ENCODE measurements at places on chromosomes 16 and 17.

- no peak for DNase-seq
These were observed 20.6 kb downstream of the NPTX1 start for GRCh38 chr17:80455784-80456183.

GRCh38 chr17:69466905-69467667 is 52.6 kb downstream of the MAP2K6 start:
- peak; percentile 34 for DNase-seq

- DNase-seq = no peak
These were observed 439.5 kb downstream of the CA10 start for GRCh38 chr17:51718983-51719382.

GRCh38 chr17:64698725-64699124 is 36.6 kb upstream of the SMURF2 start:
- no peak for DNase-seq

GRCh38 chr17:31389657-31390381 is 1.7 kb upstream of the RAB11FIP4 start:
- no peak for DNase-seq

GRCh38 chr16:64933885-64934284 is 188.0 kb downstream of the CDH11 start:
- DNase-seq = no peak

- no peak for DNase-seq
These were observed 130.9 kb upstream of the FOXF1 start for GRCh38 chr16:86379505-86379846.

- DNase-seq = peak; percentile 97
These were observed 35.1 kb upstream of the CDRT4 start for GRCh38 chr17:15502369-15503112.

DNA sequence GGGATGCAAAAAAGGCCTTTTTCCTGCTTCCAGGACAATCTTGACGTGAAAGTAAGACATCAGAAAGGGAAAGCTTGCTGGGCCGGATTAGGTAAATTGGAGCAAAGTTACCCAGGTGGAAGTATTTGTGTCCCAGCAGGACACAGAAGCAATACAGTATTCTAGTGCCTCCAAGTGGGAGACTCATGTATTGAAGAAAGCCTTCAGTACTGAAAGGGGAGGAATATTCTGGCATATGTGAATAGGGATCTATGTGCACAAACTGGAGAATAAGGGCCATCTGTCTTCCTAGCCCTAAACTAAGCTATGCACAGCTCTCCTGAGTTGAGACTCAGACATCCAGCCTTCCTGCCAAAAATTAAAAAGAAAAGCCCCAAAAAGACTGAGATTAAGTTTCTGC is 327.3 kb upstream of the CDH8 start:
- DNase-seq = no peak

DNA sequence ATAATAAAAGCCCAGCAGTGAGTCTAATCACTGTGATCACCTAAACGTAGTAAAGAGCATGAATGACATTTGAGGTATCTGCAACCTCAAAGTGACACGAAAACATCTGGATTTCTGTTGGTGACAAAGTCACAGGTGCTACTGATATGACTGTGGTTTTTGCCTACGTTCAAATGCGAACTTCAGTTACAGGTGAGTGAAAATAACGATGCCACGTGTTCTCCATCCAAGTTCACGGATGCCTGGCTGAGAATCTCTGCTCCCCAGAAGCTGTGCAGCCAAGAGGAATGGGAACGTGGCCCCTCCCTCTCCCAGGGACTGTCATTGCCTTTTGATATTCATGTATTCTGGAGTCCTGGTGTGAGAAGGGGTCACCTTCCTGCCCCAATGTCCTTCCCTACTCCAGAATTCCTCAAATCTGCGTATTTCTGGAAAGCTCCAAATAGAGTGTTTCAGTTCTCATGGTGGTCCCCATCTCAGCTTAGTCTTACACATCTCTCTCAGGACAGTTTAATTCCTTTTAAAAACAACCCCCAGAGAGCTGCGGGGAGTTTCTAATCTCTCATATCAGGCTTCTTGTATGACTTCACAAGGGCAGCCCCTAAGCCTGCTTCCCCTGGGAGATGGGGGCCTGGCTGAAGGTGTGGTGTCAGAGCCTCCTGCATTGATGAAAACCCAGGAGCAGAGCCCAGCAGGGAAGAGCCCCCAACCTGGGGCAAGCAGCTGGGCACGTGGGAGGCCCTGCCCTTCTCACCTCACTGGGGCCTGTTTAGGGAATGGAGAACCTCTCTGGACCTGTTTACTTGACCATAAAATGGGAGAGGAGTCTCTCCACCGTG is 25.8 kb downstream of the PIK3R5 start:
- DNase-seq = no peak

DNA sequence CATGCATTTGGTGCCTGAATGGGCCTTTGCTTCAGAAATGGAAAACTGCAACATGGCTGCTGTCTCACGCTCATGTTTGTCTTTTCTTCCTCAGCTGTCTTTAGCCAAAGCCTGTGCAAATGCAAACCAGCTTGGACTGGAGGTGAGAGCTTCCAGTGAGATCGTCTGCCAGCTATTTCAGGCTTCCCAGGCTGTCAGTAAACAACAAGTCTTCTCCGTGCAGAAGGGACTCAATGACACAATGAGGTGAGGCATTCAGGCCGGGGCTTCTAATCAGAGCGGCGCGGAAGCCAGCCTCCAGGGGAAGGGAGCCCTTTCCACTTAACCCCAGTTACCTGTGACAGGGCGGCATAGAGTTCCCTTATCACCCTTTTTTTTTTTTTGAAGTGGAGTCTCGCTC is 14.3 kb downstream of the CCNF start:
- DNase-seq = no peak

DNA sequence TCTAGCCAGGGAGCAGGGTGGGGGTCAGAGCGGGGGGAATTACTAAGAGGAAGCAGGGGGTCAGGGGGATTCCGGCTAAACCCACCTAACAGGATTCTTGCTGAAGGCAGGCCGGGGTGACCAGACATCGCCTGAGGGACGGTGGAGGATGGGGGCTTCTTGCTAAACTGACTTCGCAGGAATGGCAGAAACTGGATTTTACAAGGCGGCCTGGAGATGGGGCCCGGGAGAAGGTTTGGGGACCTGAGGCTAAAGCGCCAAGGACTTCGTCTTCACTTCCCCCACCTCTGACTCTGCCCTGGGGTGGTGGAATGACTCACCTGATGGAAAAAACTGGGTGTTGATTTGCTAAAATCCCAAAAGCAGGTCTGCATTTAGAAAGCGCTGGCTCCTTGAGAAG is 23.5 kb downstream of the LGALS3BP start:
- DNase-seq = no peak

DNA sequence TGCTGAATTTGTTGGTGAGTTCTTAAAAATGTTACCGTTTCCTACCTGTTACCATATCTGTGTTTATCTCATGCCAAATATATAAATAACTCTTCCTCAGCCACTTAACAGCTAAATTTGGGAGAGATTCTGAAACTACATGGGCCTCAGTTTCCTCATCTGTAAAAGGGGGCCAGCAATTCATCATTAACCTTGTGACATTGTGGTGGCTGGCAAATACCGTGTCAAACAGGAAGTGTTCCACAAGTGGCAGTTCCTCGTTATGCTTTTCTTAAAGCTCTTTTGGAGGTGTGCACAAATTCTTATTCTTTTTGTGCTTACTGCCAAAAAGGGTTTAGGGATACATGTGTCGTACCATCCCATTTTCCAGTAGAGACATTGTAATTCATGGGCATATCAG is 220.4 kb upstream of the CACNG5 start:
- DNase-seq = no peak

- no peak for DNase-seq
These were observed 503.5 kb downstream of the HAPSTR1 start for GRCh38 chr16:9594946-9595345.

DNA sequence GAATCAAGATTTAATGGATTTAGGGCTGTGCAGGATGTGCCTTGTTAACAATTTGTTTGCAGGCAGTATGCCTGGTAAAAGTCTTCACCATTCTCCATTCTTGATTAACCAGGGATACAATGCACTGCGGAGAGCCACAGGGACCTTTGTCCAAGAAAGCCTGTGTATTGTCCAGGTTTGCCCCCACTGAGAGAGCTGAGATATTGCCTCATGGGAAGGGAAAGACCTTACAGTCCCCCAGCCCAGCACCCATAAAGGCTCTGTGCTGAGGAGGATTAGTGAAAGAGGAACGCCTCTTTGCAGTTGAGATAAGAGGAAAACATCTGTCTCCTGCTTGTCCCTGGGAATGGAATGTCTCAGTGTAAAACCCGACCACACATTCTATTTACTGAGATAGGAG is 2169.6 kb downstream of the TP53TG3F start:
- no peak for DNase-seq

- no peak for DNase-seq
These were observed 5.6 kb upstream of the PVALEF start for GRCh38 chr17:81159611-81160265.

GRCh38 chr17:29722411-29723198 is 99.9 kb upstream of the CORO6 start:
- DNase-seq = peak; percentile 90

GRCh38 chr16:11848842-11849241 is 2.5 kb downstream of the RSL1D1 start:
- DNase-seq = no peak

GRCh38 chr16:16095646-16096045 is 127.6 kb downstream of the ABCC6 start:
- DNase-seq = no peak

DNA sequence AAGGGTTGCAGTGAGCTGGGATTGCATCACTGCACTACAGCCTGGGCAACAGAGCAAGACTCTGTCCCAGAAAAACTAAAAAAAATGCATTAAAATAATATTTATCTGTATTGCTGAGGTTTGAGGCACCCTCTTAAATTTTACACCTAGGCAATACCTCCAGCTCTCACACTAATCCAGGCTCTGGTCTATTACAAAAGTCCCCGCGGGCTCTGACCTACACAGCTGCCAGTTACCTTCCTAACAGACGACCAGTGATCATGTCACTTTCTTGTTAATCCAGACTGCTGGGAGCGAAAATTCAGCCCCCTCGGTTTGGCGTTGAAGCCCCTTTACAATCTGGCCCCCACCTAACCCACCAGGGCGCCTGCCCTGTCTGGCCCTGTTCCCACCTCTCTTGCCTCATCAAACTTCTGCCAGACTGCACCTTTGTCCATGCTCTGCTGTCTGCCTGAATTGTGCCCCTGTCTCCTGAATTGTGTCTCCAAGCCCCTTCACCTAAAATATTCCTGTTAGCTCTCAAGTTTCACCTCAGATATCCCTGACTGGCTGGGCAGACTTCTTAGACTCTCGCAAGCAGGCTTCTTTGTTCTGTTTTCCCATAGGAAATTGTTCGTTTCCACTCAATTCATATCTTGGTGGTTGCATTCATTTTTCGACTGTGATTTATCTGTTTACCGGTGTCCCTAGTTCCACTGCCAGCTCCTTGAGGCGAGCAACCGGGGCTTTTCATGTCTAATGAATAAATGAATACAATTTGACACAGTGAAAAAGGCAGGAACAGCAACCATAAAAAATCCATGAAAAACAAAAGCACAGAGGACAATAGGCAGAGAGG is 65.9 kb downstream of the PITPNC1 start:
- DNase-seq = peak; percentile 12

GRCh38 chr16:1771188-1771863 is at the start of gene NME3:
NME3 (minus strand) TSS chr16:1771543; CDS start chr16:1771534, 9 bp downstream.
- peak; percentile 62 for DNase-seq

DNA sequence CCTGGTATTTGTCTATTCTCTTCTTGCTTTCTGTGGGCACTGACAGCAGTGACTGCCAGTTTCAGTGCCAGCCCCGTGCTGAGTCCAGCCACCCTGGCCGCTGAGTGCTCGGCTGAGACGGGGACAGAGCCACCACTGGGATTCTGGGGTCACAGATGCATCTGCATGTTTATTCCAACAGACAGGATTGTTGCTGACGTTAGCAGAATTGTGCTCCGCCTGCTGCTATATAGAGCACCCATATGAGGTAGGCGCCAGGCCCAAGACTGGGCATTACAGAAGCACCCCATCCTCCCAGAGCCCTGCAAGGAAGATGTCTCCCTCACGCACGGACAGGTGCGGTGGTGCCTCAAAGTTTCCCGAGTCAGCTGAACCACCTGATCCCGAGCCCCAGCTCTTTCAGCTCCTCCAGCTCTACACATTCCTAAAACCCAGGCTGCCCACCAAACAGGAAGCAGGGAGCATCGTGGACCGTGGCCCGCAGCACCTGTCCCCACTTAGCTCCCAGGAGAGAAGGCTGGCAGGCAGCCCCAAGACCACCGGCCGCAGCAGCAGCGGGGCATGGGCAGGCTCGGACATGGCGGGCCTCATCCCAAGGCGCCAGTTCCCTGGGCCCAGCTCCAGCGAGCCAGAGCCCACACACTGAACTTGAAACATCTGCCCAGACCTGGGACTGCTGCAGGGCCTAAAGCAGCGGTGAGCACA is 44.9 kb upstream of the RASD1 start:
- DNase-seq = no peak

DNA sequence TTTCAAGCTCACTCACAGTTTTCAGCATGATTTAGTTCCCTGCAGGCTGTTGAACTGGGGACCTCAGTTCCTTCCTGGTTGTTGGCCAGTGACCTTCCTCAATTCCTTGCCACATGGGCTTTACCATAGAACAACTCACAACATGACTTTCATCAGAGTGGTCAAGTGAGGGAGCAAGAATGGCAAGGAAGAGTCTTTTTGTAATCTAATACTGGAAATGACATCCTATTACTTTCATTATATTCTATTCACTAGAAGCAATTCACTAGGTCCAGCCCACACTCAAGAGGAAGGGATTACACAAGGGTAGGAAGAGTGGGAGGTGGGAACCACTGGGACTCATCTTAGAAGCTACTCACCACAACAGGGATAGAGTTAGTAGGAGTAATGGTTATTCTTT is 57.6 kb downstream of the SYT17 start:
- DNase-seq = no peak

GRCh38 chr17:4446326-4447071 is 12.8 kb downstream of the SPNS3 start:
- no peak for DNase-seq

DNA sequence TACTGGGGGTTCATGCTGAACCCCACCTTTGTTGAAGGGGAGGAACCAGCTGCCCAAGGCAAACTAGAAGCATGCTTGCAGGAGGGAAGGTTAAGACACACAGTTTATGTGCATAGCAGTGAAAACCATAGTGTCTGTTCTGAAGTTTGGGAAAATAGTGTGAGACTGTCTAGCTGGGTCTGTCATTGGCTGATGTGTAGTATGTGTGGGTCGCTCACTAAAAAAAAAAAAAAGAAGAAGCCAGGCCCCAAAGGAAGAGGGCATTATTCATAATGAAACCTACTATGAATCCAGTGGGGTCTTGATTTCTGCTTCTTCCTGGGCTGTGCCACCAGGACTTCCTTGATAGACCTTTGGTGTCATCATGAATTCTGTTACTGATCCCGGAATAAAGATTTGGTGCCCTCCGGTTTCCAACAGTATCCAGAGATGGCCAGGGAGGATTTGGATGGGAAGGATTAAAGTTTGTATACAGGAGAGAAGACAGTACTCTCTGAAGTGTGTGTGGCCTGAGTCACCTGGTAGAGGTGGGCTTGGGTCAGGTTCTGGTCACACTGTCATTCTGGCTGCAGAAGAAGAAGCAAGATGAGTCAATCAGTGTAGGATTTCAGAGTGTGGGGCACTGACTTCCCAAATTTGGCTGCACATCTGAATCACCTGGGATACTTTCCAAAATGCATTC is 220.3 kb downstream of the PRKCA start:
- no peak for DNase-seq

- peak; percentile 77 for DNase-seq
These were observed 189.2 kb upstream of the AXIN2 start for GRCh38 chr17:65750631-65751115.

Data from lung (tissue), 17 donors.